ENCODE measurements at places on chromosomes 7 and 10. TPM values are rescaled to one million over a fixed set of nuclear protein-coding genes. Genes with fewer than 3 reads are reported as not detected.

- no peak for DNase-seq
Observed at GRCh38 chr10:61316676-61317265, 136.4 kb downstream of the TMEM26 start.

FAM237B gene
- total RNA-seq: not detected

DNA sequence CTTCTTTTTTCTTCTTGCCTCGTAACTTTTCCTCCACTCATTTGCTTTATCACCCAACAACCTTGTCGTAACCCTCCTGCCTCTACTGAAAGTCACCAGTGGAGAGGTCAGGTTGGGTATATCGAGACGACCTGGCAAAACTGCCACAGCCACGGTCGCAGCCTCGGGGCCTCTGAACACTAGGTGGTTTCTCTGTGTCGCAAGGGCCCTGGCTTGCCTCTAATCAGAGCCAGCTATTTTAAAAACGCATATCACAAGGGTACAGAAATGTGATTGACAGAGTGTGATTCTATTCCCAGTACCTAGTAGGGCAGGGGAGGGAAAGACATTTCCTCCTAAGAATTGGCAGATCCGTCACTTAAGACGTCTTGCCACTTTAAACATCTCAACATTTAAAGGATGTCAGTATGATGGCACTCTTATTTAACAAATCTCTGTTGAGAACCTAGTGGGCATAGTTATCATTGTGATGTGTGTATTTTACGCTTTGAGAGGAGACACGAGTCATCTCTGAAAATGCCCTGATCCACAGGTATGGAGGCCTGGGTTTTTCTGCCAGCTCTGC is 197.5 kb downstream of the ARHGAP21 start:
- no peak for DNase-seq

GRCh38 chr7:36058020-36058592 is 94.9 kb upstream of the EEPD1 start:
- no peak for DNase-seq

TSPAN33 gene
- 0.17 TPM for total RNA-seq

DNA sequence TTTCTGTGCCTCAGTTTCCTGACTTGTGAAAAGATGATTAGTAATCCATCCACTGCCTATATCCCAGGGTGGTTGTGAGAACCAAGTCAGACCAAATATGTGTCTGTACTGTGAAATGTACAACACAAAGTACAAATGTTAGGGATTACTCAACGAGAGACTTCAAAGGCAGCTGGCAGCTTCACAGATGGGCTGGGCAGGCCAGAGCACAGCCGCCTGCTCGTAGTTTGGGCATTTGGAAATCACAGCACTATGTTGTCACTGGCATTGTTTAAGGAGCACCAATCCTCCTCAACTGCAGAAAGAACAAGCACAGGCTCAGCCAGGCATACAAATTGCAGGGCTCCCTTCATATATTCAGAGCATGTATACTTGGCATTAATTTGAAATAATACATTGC is 64.5 kb upstream of the C10orf90 start:
- no peak for DNase-seq

GRCh38 chr7:69803699-69804516 is 205.6 kb downstream of the AUTS2 start:
- no peak for DNase-seq
